Activated CD4-positive, alpha-beta T cell treated with anti-CD3 and anti-CD28 coated beads, Interleukin-2, amount 10 ng/mL, durations not matched to agents 24 days and 14 days (primary cell): ENCODE measurements at places on chromosomes 4 and X.

GRCh38 chrX:79511799-79512198 lies 144.7 kb upstream of the ITM2A start:
- no peak for DNase-seq

GRCh38 chr4:86152454-86152853 lies 207.4 kb downstream of the MAPK10 start:
- DNase-seq: no peak

DNA sequence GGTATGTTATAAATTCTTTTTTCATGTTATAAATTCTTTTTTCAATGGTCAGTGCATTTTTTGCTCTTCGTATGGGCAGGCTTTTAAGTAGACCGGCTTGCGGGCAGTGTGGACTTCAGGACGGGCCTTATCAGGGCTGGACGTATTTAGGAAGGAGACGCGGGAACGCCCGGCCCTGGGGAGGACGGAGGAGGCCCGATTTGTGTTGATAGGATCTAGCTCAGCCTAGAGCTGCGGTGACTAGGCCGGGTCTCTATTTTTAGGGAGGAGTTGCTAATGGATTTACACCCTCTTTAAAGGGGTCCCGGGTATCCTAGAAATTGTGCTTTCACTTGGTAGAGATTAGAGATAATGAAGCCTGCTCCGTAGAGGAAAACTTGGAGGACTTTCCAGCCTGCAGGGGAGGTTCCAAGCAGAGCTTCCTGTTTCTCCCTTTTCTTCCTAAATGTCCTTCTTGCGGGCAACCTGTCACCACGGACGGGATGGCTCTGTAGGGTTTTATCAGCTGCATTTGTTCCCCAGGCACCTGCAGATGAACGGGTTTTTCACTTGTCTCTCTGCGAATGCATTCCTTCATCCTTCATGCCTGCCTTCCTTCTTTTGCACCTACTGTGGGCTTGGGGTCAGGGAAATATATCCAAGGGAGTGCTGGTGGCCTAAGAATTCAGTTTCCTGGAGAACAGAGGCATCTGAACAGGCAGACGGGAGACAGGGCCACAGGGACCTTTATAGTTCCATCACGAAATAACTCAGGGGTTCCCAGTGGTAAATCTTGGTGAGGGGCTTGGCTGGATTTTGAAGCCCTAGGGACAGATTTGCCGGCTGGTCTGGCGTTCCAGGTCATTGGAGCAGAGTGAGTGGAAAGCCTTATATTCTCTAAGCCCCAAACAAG lies 1.4 kb downstream of the CD99 start:
- peak; percentile 78 for DNase-seq

- no peak for DNase-seq
Measured at GRCh38 chr4:2823671-2824328, 19.8 kb upstream of the ADD1 start.

- peak; percentile 93 for DNase-seq
Measured at GRCh38 chrX:131812847-131813825, 210.0 kb upstream of the STK26 start.

GRCh38 chr4:12861422-12861821 lies 622.7 kb downstream of the RAB28 start:
- no peak for DNase-seq

- DNase-seq: no peak
Measured at GRCh38 chr4:122528879-122529278, 72.4 kb upstream of the IL2 start.

DNA sequence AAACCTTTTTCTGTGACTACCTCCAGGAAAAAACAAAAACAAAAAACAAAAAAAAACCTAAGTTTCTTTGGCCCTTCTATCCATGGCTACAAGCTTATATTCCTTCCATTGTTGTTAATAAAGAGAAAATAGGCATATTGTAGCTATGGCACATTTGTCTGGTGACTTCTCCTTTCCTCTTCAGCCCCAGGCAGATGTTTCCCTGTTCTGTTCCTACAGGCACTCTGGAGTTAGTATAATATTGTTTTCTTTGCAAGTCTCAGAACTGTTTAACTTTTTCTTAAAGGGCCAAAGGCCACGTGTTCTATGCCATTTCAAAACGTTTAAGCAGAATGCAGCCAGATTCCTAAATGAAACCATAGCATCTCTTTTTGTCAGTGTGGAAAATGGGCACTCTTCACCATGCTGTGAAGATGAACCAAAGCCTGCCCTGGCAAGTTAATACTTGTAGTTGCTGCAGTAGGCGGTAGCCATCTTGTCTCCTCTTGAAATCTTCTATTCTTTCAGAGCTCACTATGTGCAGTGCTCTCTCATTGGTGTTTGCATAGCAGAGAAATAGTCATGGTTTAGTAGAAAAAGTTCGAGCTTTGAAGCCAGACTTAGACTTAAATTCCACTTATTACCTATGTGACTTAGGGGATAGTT lies 44.8 kb upstream of the MTMR1 start:
- no peak for DNase-seq

DNA sequence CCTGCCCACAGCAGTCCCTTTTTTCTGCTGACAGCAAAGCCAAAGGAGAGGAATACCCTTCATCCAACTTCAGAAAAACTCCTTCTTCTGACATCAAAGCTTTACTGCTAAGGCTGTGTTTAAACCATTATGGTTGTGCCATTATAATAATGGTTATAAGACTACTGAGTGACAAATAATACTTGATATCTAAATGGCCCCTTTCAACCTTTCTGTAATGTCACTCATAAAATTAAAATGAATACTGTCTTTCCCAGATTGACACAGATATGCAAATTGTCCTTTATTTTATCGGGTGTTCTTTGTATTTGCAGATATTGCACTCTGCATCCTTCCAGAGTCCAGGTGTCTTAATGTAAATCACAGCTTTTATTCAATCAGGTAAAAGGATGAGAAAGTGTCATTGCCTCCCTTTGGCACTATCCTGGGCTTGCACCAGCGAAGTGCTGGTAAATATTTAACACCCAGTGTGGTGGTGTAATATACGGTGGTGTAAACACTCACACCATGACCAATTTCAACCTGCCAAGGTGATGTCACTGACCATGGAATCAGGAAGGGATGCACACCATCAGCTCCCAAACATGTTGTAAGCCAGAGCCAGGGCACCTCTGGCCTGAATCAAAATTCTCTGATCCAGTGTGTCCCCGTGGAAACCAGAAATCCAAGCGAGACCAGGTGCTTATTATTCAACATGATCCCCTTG lies 139.4 kb upstream of the TENM3 start:
- no peak for DNase-seq

DNA sequence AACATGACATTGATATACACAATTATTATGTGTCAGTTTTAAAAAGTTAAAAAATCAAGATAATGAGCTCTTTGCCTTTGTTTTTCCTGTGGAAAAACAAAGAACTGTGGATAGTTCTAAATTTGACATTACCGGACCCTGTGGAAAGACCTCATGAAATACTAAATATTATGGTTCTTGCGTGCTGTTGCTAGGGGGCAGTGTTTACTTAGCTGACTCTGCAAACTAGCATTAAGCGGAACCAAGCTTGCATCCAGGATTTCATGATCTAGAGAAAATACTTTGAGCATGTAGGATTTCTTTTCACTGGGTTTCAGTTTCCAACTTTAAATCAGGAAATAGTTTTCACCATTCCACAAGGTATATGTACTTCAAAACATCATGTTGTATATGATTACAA lies 33.6 kb downstream of the CLCN4 start:
- DNase-seq: no peak

DNA sequence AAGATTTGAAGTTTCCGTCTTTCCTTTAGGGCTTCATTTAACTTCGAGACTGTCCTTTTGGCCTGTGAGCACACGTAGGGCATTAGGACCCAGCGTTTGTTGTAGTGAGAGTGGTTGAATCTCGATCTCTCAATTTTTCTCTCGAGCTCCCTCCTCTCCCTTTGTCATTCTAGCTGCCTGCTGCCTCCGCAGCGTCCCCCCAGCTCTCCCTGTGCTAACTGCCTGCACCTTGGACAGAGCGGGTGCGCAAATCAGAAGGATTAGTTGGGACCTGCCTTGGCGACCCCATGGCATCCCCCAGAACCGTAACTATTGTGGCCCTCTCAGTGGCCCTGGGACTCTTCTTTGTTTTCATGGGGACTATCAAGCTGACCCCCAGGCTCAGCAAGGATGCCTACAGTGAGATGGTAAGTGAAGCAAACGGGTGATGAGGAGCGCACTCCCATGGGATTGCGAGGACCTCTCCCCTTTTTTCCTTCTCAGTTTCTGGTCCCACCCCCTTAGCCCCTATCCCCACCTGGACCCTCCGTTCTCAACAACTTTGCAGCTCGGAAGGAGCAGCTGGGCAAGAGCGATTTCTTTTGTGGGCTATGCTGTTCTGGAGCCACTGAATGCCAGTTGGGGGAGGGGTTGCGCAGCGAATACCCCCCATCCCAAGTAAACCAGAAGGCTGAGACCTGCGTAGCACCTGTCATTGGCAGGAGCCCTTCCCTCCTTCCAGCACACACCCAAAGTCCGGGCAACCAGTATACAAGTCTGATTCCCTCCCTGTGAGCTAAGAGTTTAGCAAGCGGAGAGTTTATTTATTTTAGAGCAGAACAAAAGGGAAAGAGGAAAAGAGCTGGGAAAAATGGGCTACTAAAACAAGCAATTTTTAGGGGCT lies at the start of gene TMEM35A:
Gene TMEM35A (plus strand): TSS at position 164 of the 883 bp plus-strand sequence. CDS start 124 bp downstream, at position 288.
- DNase-seq: no peak

- DNase-seq: peak; percentile 83
Measured at GRCh38 chrX:30577362-30577991, at the start of gene TASL. TSS of gene TASL (minus strand) at chrX:30577766. CDS start at chrX:30560355, 17,411 bp downstream.

DNA sequence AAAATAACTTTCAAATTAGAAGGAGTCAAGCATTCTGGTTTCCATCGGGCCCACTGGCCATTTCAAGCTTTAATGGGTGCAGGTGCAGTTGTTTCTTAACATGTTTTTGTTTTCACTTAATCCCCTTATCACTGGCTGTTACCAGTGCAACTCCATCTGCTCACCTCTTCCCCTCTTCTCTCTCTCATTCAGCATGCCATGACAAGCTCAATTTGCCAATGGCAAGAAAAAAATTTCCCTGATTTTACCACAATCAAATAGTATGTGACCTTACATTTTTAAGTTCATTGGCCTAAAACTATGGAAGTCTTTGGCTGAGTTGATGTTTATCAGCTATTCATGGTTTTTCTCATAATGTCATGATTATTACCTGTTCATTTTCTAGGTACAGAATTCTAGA lies 299.1 kb upstream of the BMP3 start:
- no peak for DNase-seq

DNA sequence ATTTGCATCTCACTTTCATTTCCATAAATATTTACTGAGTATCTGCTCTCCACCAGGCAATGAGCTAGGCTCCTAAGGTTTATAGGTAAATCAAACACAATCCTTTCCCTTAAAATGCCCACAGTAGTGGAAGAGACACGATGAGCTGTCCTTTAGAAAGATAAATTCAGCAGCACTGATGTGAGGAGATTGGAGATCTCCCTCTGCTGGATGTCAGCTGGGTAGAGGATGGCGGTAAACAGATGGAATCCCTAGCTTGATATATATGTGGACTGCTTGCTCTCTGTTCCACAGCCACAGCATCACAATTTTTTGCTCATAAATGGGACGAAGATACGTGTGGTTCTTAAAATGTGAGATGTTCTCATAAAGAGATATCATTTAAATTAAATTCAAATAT lies 216.4 kb upstream of the RASGEF1B start:
- no peak for DNase-seq

- DNase-seq: peak; percentile 61
Measured at GRCh38 chr4:37715889-37716402, 29.8 kb upstream of the RELL1 start.

DNA sequence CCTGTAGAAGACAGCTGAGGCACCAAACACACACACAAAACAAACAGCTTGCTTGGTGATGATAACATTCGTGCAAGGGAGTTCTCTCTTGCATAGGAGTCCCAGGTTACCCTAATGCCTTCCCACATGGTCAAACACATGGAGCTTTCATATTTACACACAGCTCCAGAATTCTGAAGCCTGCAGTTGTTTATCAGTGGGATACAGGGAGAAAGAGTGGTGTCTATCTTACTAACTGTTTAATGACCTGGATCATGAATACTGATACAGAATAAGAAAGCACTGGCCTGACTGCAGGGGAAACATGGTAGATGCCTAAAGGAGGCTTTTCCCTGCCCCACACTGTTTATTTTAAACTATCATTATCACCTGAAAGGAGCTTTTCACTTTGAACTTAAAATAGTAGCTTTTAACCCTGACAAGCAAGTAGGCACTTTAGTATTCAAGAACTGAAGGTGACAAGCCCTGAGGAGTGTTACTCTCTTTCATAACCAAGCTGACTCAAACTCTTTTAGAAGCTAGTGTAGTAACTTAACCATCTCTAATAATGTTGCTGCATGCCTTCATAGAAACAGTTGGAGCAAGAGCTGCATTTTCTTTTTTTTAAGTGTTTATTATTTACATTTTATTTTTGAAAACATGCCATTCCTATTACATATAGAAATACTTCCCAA lies 15.6 kb downstream of the TET2 start:
- DNase-seq: peak; percentile 28

DNA sequence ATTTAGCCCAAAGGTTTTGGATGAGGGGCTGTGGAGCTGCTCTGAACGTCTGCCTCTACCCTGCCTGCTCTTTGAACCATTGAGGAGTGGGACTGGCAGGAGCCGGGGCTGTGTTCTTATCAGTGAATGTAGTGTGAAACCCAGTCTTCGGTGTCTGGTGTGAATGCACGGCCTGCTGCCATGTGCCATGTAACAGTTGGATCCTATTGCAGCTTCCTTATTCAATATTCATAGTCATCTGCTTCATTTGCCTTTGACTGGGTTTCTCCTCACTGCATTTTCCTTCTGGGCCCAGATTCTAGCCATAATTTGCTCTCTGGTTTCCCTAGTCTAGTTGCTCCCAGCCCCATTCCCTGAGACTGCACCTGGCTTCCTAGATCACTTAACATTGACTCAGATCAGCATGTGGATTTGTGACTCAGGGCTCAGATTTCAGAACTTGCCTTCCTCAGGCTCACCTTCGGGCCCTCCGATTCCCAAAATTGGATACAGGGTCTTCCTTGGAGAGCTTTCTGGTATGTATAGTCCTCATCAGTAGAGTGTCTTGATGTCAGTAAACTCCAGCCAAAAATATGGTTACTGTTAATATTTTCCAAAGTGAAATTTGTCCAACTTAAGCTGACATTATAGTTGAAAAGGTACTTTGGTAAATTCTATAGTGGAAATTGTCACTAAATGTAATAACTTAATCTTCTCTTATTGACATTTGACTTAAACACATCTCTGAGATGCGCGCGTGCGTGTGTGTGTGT lies 94.0 kb upstream of the DDIT4L start:
- no peak for DNase-seq
